Activated T-helper 9 cell treated with anti-CD3 and anti-CD28 coated beads, Interleukin-2, amount 50 U/mL, for 16 hours (primary cell): ENCODE measurements at places on chromosomes 5 and 9.

DNA sequence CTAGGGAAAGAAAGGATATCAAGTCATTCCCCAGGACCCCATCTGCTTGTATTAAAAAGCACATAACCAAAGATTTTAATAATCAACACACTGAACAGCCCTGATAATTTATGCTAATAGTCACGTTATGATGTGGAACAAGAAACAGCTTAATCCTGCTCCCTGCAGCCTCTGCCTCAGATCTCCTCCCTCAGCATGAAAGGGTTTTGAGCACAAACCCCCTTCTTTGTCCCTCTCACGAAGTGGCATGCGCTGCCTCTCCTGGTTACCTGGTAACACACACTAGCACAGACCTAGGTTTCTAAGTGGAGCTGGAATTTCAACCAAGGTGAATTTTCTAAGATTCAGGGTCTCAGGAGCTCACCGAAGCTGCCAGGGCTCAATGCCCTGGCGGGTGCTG lies 5.1 kb downstream of the IGFBPL1 start:
- DNase-seq = no peak

GRCh38 chr5:68458416-68459021 lies 243.0 kb downstream of the PIK3R1 start:
- DNase-seq = no peak

DNA sequence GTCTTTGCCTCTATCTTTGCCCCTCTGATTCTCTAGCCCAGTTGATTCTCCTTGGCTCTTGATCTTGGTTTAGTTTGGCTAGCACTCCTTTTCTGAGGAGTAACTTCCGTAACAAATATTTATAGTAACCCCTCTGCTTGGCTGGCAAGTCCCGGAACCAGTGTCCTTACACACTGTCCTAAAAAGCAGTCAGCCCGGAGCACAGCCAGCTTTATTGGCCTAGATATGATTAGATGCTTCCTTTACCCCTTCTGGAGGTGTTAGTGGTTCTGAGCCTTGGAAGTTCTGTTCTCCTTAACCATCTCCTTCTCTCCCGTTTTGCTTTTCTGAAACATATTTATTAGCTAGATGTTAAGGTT lies 17.0 kb upstream of the MSMP start:
- no peak for DNase-seq

GRCh38 chr5:123708074-123708806 lies 196.3 kb downstream of the CSNK1G3 start:
- DNase-seq = no peak

GRCh38 chr5:14574891-14575508 lies 6.6 kb upstream of the OTULINL start:
- DNase-seq = no peak

DNA sequence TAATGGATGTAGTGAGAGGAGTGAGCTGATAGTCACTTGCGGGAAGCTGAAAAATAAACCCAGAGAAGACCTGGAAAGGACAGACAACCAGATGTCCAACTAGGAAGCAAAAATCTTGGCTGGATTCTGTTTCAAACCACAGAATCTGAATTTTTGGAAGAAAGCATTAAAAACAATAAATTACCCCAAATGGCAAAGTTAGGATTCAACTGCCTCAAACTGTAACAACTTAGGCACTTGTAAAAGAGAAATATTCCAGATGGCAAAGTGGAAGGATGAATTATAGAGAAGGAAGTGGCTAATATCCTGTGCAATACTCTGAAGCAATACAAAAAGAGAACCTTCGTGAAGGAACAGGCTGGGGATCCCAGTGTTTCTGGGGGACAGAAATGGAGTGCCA lies 46.8 kb upstream of the SLIT3 start:
- no peak for DNase-seq

DNA sequence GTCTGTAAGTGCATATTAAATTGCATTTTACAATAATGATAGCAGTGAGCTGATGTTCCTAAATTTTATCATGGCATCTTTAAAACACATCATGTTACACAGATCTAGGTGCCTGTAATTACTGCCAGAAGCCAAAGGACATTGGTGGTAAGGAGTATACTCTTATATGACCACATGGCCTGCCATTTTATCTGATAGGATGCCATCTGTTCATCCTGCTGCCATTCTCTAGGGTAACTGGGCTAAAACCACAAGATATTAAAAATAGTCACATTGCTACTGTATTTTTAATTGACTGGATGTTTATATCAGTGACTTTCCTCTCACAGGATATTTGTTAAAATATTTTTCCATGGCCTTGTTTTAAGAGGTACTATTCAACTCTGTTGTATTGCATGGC lies 53.1 kb downstream of the HCN1 start:
- no peak for DNase-seq

DNA sequence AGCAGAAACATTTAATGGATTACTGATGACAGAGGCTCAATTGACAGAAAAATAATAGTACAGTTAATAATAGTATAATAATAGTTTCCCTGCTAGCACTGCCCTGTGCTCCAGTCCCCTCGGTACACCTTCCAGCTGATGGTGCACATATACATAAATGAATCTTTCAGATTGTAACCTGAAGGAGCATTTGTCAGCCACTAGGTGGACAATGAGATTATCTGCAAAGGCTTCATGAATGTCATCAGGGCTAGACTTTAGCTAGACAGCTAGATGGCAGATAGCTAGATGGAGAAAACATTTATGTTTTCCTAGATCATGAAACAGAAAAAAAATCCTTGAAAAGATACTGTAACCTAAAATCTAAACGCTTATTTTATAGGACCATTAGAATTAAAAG lies 304.4 kb upstream of the SMC2 start:
- no peak for DNase-seq

DNA sequence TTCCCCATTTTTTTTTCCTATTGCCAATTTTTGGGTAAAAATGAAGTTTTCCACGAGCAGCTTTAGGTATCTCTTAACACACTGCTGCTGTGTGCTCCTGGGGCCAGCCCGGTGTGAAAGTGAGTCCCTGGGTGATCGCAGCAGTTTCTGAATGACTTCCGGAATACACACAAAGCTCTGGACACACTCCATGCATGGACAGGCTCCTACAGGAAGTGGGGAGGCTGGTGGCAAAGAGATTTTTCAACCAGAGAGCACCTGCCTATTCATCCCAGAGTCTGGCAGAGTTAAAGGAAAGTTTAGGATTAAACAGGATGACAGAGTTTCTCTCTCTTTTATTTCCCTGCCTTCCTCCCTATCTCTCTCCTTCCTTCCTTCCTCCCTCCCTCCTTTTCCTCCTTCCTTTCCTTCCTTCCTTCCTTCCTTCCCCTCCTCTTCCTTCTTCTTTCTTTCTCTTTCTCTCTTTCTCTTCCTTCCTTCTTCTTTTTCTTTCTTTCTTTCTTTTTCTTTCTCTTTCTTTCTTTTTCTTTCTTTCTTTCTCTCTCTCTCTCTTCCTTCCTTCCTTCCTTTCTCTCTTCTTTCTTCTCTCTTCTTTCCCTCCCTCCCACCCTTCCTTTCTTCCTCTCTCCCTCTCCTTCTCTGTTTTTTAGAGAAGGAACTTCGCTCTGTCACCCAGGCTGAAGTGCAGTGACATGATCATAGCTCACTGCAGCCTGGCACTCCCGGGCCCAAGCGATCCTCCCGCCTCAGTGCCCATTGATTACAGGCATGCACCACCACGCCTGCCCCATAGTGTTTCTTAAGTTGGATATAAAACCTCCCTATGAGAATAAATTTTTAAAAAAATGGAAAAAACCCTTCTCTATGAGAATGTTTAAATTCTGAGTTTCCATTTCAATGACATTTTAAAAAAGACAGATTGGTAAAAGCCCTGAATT lies 38.7 kb upstream of the UBTD2 start:
- no peak for DNase-seq

DNA sequence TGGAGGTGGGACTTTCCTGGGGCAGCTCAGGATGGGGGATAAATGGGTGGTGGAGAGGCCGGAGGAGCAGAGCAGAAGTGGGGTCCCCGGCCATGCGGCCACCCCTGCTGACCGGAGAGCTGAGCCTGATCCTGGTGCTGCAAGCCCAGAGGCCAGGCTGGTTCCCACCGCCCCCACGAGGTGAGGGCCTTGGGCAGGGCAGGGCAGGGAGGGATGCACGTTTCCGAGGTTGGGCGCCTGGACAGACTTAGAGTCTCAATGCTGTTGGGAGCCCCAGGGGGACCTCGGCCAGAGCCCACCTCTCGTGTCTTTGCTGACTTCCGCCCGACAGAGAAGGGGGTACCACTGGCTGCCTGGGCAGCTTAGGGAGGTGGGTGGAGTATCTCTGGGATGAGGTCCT lies 5.5 kb downstream of the OBP2A start:
- no peak for DNase-seq

- no peak for DNase-seq
Observed at GRCh38 chr9:69590266-69590665, 81.9 kb downstream of the APBA1 start.

DNA sequence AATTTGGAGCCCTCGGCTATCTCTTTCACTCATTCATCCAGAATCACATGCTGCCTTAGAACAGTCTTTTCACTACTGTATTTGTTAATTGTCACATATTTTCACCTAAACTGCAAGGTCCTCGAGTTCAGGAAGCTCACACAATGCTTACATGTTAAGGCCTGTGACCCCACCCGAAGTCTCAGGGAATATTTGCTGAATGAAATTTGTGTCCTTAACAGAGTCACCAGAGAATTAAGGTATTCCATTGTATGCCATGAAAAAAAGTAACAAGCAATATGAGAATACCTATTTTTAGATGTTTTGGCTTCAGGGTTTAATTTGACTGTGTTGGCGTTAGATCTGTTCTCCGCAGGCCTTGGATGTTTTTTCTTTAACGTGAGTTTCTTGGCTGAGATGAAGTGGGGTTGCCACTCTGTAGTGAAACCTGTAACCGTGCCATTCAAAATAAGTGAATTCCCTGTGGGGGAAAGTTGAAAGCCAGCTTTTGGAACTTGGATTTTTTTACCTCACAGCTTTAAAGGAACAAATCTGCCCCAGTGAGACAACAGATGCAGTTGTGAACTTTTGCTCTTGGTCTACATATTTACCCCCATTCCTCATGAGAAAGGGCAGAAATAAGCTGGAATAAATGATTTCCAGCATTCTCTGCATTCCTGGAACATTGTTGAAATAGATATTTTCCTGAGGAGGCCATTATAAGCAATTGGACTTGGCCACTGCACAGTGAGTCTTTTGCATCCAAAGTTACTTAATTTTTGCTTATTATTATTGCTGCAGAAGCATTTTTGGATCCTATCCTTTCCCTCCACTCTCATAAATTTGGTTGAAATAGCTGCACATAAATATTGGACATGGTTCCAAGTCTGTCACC lies 35.9 kb upstream of the FBP1 start:
- no peak for DNase-seq

GRCh38 chr5:10537624-10538023 lies 26.2 kb upstream of the ANKRD33B start:
- no peak for DNase-seq

- DNase-seq = no peak
Observed at GRCh38 chr9:82209797-82210470, 221.4 kb downstream of the SPATA31D1 start.

DNA sequence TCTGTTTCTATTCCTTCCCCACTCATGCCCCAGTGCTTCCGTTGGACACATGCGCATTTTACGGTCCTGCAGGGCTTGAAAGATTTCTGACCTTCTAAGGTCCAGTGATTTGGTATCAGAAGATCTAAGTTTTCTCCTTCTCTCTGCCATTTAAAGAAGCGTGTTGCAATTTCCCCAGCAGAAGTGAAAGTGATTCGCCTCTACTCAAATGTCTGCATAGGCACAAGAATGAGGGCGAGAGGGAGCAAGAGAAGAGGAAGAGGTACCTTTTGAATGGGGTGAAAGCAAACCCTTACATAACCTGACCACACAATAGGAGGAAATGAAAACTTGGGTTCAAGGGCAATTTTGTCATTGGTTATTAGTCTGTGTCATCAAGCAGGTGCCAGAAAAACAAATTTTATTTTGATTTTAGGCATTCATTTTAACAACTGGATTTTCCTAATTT lies 31.7 kb upstream of the NR3C1 start:
- no peak for DNase-seq

- DNase-seq = no peak
Observed at GRCh38 chr5:160036884-160037283, 27.9 kb downstream of the TTC1 start.

DNA sequence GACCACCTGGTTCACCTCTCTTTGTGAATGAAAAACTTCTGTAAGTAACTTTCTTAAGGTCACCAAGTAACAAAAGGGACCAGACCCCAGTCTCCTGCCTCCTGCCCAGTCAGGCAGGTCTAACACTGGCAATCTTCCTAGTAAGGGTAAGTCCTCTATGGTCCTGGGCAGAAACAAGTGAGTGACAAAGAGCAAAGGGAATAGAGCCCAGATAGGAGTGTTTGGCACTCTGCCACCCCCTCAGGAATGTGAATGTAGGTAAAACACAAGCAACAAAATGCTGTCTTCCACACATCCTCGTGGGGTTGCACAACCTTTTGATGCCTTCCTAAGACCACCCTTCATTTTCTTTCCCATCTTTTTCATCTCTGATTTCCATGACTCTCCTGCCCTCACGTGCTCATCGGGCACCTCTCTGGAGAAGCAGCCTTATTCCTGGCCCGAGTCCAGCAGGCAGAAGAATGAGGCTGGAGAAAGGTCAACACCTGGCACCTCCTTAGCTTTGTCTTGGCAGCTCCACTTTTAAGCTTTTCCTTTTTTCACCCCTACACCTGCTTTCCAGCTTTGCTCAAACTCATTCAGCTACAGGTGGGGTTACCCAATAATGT lies 90.2 kb upstream of the LHFPL2 start:
- DNase-seq = no peak

- DNase-seq = no peak
Observed at GRCh38 chr9:25543806-25544205, 134.4 kb downstream of the TUSC1 start.

GRCh38 chr5:39948867-39949468 lies 524.2 kb upstream of the DAB2 start:
- peak; percentile 7 for DNase-seq

DNA sequence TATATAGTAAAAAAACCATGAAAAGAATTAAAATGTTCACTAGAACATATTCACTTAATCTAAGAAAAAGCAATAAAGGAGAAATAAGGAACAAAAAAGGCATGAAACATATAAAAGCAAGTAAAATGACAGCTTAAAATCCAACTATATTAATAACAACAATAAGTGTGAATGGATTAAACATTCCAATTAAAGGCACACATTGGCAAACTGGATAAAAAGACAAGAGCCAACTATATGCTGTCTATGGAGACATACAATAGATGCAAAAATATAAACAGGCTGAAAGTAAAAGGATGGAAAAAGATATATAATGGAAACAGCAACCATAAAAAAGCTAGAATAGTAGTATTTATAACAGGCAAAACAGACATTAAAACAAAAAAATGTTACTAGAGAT lies 70.1 kb downstream of the AP3B1 start:
- DNase-seq = no peak
